Activated CD4-positive, alpha-beta T cell treated with anti-CD3 and anti-CD28 coated beads for 48 hours (primary cell): ENCODE measurements at places on chromosomes 5 and 9.

DNA sequence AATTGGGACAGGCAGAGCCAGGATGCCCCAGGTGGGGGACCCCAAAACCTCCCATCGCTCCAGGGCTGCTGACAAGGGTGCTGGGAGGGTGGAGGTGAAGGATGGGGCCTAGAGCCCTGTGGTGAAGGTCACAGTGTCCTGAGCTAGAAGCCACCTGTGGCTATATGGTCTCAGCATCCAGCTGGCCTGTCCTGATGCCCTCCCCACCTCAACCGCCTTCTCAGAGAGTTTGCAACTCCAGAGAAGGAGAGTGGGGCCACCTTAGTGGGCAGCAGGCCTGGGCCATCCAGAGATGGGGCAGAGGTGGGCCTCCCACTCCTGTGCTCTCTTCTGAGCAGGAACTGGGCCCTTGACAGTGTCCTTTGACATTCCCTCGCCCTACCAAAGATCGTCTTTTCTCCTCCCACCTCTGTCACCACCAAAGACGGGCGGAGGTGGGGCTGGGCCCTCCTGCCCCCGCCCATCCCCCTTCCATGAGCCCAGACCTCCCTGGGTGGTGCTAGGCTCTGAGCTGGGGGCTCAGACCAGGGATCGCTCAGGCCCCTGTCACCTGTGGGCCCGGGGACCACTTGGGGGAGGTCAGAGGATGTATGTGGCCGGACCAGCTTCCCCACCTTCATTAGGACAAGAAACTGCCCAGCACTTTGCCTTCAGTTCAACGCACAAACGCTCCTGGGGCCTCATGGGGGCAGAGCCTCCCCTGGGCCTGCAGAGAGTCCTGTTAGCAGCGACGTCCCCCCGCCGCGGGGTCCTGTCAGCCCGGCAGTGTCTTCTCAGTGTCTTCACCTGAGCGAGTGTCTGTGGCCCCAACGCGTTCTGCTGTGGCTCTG is 10.0 kb upstream of the DOLPP1 start:
- no peak for DNase-seq

GRCh38 chr9:72557549-72557948 is 36.1 kb downstream of the TMC1 start:
- peak; percentile 65 for DNase-seq

DNA sequence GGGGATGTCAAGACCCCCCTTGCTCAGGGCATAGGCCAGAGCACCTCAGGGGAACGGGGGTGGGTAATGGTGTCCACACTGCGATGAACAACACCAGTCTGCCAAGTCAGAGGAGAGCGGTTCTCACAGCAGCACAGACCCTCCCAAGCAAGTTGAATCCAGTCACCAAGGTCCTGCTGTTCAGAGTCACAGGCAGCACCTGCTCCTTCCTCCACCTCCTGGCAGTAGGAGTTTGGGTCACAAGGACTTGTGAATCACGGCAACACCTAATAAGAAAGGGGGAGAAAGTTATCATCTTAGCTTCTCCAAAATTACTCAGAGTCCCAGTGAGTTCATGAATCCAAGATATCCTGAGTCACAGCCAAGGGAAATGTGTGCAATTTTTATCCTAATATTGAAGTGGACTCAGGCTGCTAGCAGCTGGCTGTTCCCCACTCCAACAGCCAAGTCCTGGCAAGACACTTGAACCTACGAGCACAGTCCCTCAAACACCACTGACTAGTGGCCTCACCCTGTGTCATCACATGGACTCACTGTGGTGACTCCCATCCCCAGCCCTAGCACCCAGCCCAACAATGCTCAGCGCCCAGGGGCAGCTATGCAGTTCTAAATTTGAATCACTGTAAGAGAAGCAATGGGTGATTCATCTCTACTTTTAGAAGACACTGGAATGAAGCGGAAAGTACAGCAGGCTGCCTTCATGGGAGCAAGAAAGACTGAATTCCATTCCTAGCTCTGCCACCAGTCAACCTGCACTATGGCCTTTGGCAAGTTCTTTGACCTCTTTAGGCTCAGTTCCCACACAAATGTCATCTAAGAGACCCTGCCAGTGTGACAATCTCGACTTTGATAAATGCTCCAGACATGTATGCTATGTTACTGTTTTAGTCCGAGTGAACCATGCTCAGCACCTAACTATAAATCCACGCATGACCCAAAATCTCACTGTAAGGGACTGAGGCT is 113.7 kb downstream of the KLHL3 start:
- no peak for DNase-seq

DNA sequence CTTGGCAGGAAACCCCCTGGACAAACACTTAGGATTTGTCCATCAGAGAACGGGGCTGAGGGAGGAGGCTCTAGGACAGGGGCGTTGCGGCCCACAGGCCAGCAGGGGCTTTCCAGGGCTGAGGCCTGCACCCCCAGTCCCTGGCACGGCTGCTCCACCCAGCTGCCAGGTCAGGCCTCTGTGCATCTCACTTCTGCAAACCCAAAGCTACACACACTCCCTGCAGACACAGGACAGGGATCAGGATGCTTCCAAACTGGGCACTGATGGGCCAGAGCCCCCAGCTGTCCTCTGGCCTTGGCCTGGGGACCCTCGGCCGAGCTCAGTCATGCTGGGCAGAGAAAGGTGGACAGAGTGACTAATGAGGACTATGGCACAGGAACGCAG is 106.2 kb upstream of the SARDH start:
- no peak for DNase-seq
